ENCODE measurements at places on chromosomes 3 and 15. TPM values are rescaled to one million over a fixed set of nuclear protein-coding genes. Genes with fewer than 3 reads are reported as not detected.

- no peaks in the 10 kb centered on the region for H3K4me1 ChIP-seq
- no peaks in the 10 kb centered on the region for H3K27me3 ChIP-seq
- no peaks in the 10 kb centered on the region for H3K36me3 ChIP-seq
- H3K27ac ChIP-seq: no peak overlapping the region
- H3K4me3 ChIP-seq: no peak overlapping the region
Observed at GRCh38 chr3:145801696-145802095, 359.3 kb downstream of the PLOD2 start.

DNA sequence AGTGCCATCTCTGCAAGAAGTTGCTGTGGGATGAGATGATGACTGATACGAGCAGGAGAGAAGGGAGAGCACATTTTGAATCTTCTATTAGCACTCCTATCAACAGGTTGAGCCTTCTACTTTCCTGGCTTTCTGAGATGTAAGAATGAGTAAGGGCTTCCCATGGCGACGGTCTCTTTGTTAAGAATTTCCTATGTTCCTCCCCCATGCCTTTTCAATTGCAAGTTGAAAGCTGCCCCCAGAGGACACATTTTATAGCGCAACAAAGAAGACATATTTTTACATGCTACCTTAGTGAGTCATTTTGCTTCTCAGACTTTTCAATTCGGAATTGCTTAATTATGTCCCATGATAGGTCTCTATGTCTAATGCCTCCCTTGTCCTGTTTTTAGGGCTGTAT is 71.3 kb upstream of the LRTM1 start:
- peaks cover 17% of the 10 kb centered on the region for H3K4me1 ChIP-seq
- H3K27me3 ChIP-seq: no peaks in the 10 kb centered on the region
- no peak overlapping the region for H3K4me3 ChIP-seq
- no peaks in the 10 kb centered on the region for H3K36me3 ChIP-seq

- no peaks in the 10 kb centered on the region for H3K36me3 ChIP-seq
- no peak overlapping the region for H3K4me3 ChIP-seq
- no peak for DNase-seq
- no peaks in the 10 kb centered on the region for H3K4me1 ChIP-seq
- H3K27ac ChIP-seq: no peak overlapping the region
Observed at GRCh38 chr15:95684693-95685115, 645.8 kb upstream of the NR2F2 start.

DNA sequence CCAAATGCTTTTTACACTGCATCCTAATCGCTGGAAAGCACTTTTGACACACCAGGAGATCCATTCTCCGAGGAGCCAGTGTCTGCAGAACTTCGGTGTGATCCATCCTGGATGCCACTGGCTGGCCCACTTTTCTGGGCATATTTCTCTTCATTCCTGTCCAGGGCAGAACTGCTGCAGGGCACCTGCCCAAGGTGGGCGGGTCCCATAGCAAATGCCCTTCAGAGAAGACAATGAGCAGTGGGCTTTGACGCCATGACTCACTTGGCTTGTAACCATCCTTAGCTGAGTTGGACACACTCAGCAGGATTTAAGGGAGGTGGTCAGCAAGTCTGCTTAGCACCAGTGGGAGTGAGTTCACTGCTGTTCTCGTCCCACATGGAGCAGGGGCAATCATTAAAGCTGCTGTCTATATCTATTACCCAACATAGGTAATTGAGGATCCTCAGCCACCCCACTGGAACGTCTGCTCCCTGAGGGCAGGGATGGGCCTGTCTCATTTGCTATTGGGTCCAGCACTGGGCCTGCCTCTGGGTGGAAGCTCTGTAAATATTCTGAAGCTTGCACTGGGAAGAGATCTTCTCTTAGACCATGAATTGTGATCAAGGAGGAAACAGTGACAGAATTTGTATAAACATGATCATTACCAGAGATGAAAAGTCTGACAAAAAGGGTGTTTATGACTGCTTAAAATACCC is 112.7 kb upstream of the IQSEC1 start:
- peaks cover 29% of the 10 kb centered on the region for H3K36me3 ChIP-seq
- H3K4me3 ChIP-seq: no peak overlapping the region
- no peak for DNase-seq

DNA sequence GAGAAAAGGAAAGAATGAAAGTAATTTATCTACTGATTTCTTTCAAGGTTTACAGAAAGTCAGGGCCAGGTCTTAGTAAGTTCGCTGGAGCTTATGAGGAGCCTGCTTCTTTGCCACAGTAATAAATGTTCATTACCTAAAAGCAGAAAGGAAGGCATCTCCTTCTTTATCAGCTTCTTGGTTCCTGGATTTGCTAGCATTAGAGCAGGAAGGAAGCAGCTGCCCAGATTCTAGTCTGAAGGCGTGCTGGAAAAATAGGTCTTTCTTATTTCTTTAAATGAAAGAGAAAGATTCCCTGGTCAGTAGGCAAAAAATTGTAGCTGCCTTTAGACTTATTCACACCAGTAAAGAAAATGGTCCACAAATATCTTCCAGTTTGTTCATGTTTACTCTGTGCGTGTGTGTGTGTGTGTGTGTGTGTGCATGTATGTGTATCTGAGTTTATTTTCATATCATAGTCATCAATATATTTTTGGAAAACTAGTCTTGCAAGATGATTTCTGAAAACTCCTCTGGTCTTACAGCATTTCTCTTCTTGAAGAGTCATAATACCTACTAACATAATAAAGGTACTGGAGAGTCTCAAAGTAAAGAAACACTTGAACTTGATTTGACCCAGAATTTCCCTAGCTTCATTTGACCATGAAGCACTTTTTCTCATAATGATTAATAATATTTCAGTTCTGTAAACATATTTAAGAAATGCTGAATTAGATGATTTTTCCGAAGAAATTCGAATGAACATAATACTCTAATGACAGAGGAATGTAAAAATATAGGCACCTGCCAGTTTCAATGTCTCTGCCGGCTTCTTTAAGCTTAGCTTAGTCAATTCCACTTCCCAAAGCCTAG is 255.3 kb upstream of the ZPLD1 start:
- no peak overlapping the region for H3K4me3 ChIP-seq
- DNase-seq: no peak
- peak overlapping the region; percentile 59 for H3K27ac ChIP-seq
- no peaks in the 10 kb centered on the region for H3K27me3 ChIP-seq

DNA sequence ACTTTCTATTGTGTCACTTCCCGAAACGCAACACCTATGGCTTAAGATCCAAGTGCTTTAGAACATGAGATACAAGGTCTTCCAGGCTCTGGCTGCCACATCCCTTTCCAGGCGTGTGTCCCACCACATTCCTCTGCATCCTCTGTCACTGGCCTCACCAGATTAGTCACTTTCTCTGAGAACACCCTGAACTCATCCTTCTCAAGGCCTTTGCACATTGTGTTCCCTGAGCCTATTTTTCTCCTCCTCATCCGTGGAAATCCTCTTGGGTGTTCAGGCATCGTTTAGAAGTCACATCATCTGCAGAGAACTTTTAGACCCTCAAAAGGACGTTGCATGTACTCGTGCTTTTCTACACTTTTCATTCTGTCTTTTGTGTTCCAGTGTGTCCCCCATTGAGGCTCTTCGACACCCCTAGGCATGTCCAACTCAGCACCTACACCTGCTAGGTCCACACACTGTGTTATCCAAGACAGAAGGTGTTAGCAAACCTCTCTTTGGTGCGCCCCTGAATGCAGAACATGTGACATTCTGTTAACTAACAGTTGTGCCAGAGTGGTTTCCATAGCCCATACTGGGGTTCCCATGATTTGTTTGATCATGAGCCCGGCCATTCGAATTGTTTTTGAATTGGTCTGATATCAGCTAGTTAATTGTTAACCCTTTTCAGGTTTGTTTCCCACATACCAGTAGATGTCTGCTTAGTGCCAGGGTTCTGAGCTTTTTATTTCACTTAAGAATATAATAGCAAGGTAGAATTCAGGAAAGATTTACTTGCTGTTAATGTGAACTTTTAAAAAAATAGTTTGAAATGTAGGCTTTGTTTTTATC is 67.2 kb downstream of the LPP start:
- no peak overlapping the region for H3K4me3 ChIP-seq
- no peaks in the 10 kb centered on the region for H3K27me3 ChIP-seq
- H3K27ac ChIP-seq: no peak overlapping the region
- peaks cover 8% of the 10 kb centered on the region for H3K4me1 ChIP-seq

DNA sequence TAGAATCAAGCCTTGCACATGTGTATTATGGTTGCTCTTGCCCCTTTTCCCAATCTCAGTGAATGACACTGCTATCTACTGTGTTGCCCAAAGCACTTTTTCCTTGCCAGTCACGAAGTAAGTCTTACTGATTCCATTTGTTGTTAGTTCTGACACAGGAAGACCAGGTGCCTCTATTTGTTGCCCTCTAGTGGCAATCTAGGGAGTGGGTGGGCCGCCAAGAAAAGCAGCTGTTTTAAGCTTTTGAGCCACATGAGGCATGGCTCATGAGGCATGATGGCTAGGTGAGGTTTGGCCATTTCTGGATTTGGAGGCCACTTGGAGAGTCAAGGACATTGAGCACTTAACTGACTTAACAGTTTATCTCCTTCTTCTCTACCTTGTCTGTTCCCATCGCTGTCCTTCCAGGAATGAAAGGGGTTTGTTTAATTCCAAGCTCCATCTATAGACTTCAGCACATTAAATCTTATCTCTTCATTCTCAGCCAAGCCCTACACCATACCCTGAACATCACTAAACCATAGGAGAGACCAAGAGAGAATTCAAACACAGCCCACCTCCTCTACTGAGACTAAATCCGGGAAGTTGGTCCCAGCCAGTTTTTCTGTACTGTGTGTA is 103.1 kb downstream of the HCN4 start:
- peak; percentile 60 for DNase-seq
- H3K4me3 ChIP-seq: no peak overlapping the region
- H3K4me1 ChIP-seq: peaks cover 14% of the 10 kb centered on the region
- H3K27ac ChIP-seq: peak overlapping the region; percentile 22

- H3K4me1 ChIP-seq: no peaks in the 10 kb centered on the region
- H3K27ac ChIP-seq: no peak overlapping the region
- DNase-seq: no peak
Observed at GRCh38 chr3:79651536-79652065, 116.2 kb downstream of the ROBO1 start.

GRCh38 chr3:45472795-45473194 is 84.4 kb downstream of the LARS2 start:
- no peaks in the 10 kb centered on the region for H3K4me1 ChIP-seq
- H3K4me3 ChIP-seq: no peak overlapping the region
- no peak overlapping the region for H3K27ac ChIP-seq
- H3K27me3 ChIP-seq: no peaks in the 10 kb centered on the region
- H3K36me3 ChIP-seq: no peaks in the 10 kb centered on the region
- DNase-seq: no peak

- peaks cover 20% of the 10 kb centered on the region for H3K27me3 ChIP-seq
- DNase-seq: peak; percentile 44
- H3K4me1 ChIP-seq: peaks cover 66% of the 10 kb centered on the region
- H3K27ac ChIP-seq: no peak overlapping the region
- peaks cover 40% of the 10 kb centered on the region for H3K36me3 ChIP-seq
Observed at GRCh38 chr3:39101022-39101689, 6.3 kb downstream of the GORASP1 start.

DNA sequence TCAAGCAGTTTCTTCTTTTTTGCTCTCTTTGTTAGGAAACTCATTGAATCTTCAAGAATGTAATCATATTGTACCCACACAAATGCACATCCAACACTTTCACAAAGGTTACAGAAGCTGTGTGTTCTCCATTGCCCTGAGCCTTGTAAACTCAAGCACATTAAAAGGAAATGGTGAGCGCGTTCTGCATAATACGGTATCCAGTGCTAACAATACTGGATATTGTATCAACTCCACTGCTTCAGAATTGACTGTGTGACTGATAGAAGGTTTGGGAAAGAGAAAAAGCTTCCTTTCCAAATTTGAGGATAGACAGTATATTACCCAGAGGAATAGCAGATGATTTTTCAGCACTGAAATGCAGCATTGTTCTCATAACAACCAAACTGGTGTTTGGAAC is 268.9 kb upstream of the RBMS3 start:
- H3K4me1 ChIP-seq: no peaks in the 10 kb centered on the region
- DNase-seq: no peak
- H3K27ac ChIP-seq: no peak overlapping the region
- no peaks in the 10 kb centered on the region for H3K36me3 ChIP-seq
- no peak overlapping the region for H3K4me3 ChIP-seq

GRCh38 chr3:45029661-45030060 is 3.6 kb downstream of the CLEC3B start:
- no peak overlapping the region for H3K4me3 ChIP-seq
- no peak for DNase-seq
- peaks cover 3% of the 10 kb centered on the region for H3K36me3 ChIP-seq
- no peak overlapping the region for H3K27ac ChIP-seq
- H3K27me3 ChIP-seq: peaks cover 1% of the 10 kb centered on the region

DNA sequence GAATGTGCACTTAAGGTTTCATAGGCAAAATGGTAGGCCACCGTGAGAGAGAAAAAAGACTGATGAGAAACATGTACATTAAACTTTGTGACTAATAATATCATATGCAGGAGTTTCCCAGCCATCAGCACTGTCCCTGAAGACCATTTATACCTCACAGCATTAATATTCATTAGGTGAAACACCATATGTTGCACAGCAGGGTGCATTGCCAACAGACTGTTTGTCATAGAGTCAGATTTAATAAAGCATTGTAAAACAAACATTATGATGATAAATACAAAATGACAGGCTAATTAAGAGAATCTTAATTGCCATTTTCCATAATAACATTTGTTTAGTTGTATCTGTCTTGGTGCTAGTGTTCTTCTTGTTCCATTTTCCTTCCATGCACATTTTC is 578.3 kb downstream of the EPHA3 start:
- H3K36me3 ChIP-seq: no peaks in the 10 kb centered on the region
- no peak for DNase-seq
- H3K27ac ChIP-seq: no peak overlapping the region
- H3K4me1 ChIP-seq: no peaks in the 10 kb centered on the region
- no peaks in the 10 kb centered on the region for H3K27me3 ChIP-seq

- no peaks in the 10 kb centered on the region for H3K4me1 ChIP-seq
- H3K4me3 ChIP-seq: no peak overlapping the region
- H3K27ac ChIP-seq: no peak overlapping the region
- DNase-seq: no peak
- no peaks in the 10 kb centered on the region for H3K36me3 ChIP-seq
Observed at GRCh38 chr3:108546692-108547091, 36.3 kb upstream of the MYH15 start.

GRCh38 chr3:15610082-15610759 is 8.7 kb downstream of the BTD start:
- H3K36me3 ChIP-seq: no peaks in the 10 kb centered on the region
- no peak for DNase-seq
- H3K4me1 ChIP-seq: peaks cover 5% of the 10 kb centered on the region
- no peak overlapping the region for H3K4me3 ChIP-seq
- H3K27ac ChIP-seq: no peak overlapping the region

- H3K4me1 ChIP-seq: peaks cover 36% of the 10 kb centered on the region
- H3K27me3 ChIP-seq: peaks cover 5% of the 10 kb centered on the region
- no peak overlapping the region for H3K4me3 ChIP-seq
- H3K36me3 ChIP-seq: peaks cover 11% of the 10 kb centered on the region
- peak overlapping the region; percentile 88 for H3K27ac ChIP-seq
Observed at GRCh38 chr3:58416191-58416590, 17.4 kb downstream of the PDHB start.

The TMCO5A gene
- total RNA-seq: not detected

The SCAANT1 gene
- not detected for total RNA-seq

The GOLGA8M gene
- 1.3 TPM for total RNA-seq

The CLPX gene
- total RNA-seq: 52.1 TPM

The PATL2 gene
- 0.69 TPM for total RNA-seq

The TF gene
- 3.9 TPM for total RNA-seq

The CCR1 gene
- not detected for total RNA-seq

The TMEM207 gene
- not detected for total RNA-seq
